ENCODE measurements at places on chromosomes 3 and 15.

DNA sequence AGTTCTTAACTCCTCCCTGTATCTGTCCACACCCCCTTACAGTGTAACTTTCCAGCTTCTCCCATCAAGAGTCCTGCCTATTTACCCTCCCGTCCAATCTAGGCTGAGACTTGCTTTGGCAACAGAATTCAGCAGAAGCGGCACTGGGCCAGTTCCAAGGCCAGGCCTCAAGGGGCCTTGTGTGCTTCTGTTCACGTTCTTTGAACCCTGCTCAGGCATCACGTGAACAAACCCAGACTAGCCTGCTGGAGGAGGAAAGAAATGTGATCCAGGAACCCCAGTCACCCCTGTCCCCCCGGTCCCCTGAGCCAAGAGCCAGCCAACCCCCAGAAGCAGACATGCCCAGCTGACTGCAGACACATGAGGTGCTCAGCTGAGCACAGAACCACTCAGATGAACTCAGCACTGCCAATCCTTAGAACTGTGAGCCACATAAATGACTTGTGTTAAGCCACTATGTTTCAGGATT is 76.1 kb upstream of the DCLK3 start:
- no peak for DNase-seq

GRCh38 chr3:89908711-89909213 is 801.3 kb downstream of the EPHA3 start:
- DNase-seq = no peak

DNA sequence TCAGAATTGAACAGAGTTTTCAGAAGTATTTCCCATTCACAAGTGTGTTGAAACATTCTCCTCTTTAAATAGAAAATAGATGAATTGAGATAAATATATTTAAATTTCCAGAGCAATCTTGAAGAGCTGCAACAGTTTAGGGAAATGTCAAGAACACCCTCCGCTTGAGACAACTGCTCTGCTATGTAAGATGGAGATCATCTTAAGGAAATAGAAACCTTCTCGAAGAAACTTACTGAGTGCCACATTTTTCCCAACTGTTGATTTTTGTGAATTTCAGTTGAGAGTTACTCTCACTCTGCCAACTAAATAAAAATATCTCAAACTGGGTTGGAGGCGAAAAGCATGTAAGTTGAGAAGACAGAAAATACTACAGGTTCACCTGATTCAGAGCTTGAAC is 78.0 kb downstream of the SUCLG2 start:
- no peak for DNase-seq

GRCh38 chr15:100788418-100789105 is 91.1 kb upstream of the ALDH1A3 start:
- DNase-seq = no peak

GRCh38 chr15:80384432-80384831 is 19.8 kb upstream of the ARNT2 start:
- DNase-seq = no peak

DNA sequence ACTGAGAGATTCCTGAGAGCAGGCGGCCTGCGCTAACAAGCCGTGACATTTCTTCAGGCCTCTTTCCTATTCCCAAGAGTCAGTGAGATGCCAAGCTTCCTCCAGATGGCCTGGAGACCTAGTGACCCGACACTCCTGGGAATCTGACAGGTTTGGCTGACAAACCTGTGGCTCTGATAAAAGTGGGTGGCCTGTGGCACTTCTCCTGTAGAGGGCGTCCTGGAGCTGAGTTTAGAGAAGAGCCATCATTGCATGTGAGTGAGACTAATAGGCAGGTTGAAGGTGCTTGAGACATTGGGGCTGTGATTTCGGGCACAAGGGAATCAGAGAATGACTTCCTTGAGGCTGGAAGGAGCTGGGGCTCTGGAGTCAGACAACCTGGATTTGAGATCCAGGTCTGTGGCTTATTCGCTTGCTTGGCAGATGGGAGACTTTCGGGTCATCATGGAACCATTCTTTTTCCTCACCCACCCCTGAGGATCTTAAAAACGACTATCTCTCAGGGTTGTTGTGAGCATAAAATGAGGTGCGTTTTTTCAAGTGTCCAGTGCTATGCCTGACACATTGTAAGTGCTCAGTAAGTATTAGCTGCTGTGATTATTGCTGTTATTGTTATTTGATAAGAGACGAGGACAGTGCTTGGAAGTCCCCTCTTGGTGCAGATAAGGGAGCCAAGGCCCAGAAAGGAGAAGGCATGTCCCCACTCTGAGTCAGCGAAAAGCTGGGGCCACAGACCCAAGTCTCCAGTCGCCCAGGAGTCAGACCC is 77.2 kb downstream of the SCN10A start:
- peak; percentile 62 for DNase-seq

GRCh38 chr3:42982645-42983412 is 3.7 kb downstream of the GASK1A start:
- DNase-seq = no peak

GRCh38 chr3:23440416-23441294 is 237.5 kb downstream of the UBE2E2 start:
- no peak for DNase-seq

DNA sequence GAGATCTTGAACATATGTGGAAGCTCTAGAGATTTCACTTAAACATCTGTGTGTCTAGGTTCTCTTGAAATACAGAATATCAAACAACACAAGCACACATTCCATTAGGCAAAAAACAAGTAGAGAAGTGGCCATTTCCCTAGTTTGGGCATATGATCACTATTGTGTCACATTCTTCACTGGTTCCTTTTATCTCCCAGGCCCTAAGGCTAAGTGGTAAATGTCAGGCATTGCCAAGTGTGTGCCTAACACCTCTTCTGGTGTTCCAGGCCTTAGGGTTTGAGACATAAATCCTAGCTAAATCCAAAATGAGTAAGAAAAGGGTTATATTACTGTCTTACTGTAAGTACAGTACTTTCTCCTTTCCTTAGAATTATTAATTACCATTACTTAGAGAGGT is 880.1 kb downstream of the PDCD6IP start:
- DNase-seq = no peak

GRCh38 chr3:150251187-150252062 is 156.7 kb upstream of the TSC22D2 start:
- peak; percentile 66 for DNase-seq

GRCh38 chr3:50612234-50612882 is 784 bp upstream of the CISH start:
- DNase-seq = no peak

DNA sequence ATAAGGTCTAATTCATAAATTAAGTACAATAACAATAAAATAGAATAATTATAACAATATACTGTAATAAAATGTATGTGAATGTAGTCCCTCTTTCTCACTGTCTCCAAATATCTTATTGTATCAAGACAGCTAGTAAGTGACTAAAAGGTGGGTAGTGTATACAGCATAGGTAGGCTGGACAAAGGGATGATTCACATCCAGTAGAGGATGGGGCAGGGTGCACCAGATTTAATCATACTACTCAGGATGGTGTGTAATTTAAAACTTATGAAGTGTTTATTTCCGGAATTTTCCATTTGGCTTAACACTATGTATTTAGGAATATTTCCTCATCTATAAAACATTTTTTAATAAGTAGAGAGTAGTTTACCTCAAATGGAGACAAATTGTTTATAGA is 876.1 kb upstream of the CADM2 start:
- DNase-seq = no peak

GRCh38 chr3:48672522-48672921 is 9.8 kb upstream of the CELSR3 start:
- DNase-seq = no peak

- peak; percentile 55 for DNase-seq
Measured at GRCh38 chr3:30625541-30626438, 19.4 kb downstream of the TGFBR2 start.

DNA sequence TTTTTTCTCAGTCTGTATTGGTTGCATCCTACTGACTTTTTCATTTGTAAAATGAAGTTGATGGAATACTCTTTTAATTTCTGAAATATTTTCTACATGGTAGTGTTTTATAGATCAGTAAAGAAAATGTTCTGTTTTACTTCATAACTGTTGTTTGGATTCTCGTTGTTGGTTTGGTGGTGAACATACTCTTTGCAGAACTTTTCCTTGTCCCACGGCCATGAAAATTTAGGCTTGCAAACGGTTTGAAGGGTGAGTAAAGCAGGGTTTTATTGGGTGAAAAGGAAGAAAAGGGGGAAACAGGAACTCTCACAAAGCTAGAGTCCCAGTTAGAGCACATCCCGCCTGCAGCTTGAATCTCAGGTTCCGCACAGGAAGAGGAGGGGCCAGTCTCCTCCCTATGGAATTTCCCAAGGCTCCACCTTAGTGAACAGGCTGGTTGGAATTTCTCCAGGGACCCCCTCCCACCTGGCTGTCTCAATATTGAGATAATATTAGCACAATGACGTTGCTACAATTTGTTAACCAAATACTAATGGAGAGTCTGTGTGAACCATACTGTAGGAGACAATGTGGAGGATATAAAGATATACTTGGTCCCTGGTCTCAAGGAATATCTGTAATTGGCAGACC is 5.6 kb downstream of the PDCD6IP start:
- DNase-seq = no peak

GRCh38 chr15:71997691-71998090 is 120.3 kb downstream of the MYO9A start:
- no peak for DNase-seq

- no peak for DNase-seq
Measured at GRCh38 chr3:137194301-137194700, 236.5 kb downstream of the IL20RB start.

GRCh38 chr15:90103701-90104329 is 1.5 kb upstream of the IDH2 start:
- no peak for DNase-seq

GRCh38 chr3:155747946-155748290 is 3.0 kb upstream of the PLCH1 start:
- no peak for DNase-seq

DNA sequence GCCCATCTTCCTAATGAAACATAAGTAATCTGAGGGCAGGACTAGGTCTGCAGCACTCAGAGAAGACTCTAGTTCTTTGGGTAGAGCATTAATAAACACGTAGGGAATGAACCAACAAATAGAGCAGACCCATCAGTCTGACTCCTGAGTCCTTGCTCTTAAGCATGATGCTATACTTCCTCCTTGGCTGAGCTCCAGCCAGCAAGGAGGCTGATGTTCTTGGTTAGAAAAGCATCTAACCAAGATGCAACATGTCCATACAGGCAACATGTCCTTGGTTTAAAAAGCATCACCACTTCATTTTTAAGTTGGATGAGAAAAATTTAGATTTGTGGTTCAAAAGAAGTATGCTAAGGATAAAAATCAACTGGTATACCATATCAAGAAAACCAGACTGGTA is 8.5 kb upstream of the MYH15 start:
- peak; percentile 8 for DNase-seq

DNA sequence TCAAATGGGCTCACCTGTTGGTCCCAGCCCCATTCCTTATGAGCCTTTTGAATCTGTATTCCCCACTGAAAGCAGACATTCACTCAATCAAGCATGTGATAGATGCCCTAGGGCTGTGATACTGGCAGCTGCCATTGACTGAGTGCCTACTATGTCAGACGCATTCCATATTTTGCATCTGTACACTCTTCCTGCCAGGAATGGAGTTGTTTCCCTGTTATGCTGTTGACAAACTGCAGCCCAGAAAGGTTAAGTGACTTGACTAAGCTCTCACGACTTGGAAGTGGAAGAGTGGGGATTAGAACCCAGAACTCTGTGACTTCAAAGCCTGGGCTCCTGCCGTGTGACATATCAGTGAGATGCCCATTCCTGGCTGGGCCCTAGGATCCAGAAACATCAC is 211.4 kb downstream of the RPLP1 start:
- DNase-seq = no peak

DNA sequence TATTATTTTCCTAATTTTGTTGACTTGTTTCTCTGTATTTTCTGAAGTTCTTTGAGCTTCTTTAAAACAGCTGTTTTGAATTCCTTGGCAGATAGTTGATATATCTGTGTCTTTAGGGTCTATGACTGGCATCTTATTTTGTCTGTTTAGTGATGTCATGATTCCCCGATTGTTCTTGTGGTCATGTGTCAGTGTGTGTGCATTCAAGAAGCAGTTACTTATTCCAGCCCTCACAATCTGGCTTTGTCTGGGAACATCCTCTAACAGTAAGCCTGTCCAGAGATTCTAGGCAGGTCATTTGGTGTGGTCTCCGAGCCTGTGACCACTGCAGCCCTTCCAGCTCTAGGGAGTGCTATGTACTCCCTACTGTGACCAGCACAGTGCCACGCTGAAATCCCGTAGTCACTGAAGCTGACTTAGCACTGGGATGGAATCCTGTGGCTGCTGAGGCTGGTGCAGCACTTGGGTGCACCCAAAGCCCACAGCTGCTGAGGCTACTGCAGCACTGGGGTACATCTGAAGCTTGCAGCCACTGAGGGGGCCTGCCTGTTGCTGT is 6.7 kb downstream of the LNP1 start:
- no peak for DNase-seq

GRCh38 chr3:65636326-65636725 is 402.4 kb downstream of the MAGI1 start:
- no peak for DNase-seq

- DNase-seq = no peak
Measured at GRCh38 chr3:15426579-15427118, 695 bp downstream of the METTL6 start.

GRCh38 chr3:134904776-134905646 is 110.0 kb downstream of the EPHB1 start:
- no peak for DNase-seq

DNA sequence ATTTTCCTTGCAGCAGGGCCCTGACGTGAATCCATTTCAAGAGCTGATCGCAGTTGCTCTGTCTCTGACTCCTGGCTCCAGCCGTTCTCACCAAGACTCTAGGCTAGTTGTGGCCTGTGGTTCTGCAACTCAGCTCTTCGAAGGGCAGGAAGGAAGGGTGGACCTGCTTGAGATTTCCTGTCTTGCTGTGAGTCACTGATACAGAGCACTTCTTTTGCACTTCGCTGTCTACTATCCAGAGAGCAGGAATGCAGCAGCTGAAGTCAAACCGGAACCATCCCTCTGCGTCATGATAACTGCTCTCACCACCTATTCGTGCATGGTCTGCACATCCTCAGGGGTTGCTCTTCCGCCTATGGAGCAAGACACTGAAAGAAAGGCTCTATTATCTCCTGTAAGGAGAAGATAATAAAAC is 59.7 kb downstream of the RAP2B start:
- peak; percentile 96 for DNase-seq

GRCh38 chr15:79863886-79864285 is 32.9 kb downstream of the MTHFS start:
- peak; percentile 72 for DNase-seq

DNA sequence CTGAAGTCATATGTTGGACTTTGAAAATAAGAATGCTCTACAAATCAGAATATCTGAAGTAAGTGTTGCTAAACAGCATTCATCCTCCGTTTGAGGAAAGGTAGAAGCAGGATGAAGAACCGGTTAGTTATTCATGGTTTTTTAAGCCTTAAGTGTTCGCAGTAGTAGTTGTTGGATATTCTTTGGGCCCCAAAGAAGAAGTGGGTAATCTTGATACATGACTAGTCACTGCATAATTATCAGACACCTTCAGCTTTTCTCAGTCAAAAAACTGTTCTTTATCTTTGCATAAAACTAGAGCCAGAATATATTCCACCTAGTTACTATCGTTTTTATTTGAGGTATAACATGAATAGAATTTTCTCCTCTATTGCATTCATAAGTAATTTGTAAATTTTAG is 13.8 kb downstream of the RAB5A start:
- DNase-seq = no peak
